ENCODE measurements at places on chromosomes 13 and 19.

DNA sequence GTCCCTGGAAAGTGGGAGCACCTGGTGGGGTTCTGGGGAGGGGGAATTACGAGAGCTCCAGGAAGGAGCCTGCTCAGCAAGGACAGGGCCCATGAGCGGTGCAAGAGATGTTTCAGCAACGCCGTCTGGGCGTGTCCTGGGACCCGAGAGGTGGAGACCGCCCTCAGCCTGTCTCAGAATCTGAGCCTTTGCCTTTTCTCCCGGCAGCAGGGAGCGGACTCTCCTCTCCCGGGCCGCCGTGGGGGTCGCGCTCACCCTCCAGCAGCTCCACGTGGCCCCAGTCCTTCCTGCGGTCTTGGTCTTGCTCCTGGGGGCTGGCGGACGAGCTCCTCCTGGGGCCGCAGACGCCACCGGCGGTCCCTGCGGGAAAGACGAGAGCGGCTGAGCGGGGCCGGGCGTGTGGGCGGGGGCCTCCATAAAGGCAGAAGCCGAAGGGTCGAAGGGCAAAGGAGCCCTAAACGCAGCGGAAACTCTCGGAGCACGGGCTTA, 714 bp downstream of the POLRMT start:
- no peak for DNase-seq

GRCh38 chr13:97567510-97568243, 133.7 kb downstream of the RAP2A start:
- DNase-seq = no peak

DNA sequence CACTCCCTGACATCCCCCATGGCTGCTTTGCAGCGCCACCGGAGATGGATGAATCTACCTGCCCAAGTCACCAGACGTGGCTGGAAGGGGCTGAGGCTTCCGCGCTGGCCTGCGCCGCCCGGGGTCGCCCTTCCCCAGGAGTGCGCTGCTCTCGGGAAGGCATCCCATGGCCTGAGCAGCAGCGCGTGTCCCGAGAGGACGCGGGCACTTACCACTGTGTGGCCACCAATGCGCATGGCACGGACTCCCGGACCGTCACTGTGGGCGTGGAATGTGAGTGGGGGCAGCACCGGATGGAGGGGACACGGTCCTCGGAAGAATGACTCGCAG, 4.6 kb downstream of the ICAM5 start:
- no peak for DNase-seq

DNA sequence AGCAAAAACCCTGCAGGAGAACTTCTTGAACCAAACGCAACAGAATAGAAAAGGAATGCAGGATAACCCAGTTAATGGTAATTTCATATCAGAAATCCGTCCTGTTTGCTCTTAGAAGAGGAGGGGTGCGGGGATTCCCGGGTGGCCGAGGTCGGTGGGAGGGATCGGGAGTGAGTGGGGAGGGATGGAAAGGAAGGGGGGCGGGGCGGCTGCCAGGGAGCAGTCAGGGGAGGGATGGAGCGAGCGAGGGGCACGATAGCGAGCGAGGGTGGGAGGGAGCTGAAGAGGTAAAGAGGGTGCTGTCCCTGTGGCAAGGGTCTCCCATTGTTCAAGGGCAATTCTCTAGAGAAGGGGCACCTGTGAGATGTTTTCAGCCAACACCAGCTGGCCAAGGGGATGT, 26.5 kb downstream of the CD177 start:
- DNase-seq = no peak

DNA sequence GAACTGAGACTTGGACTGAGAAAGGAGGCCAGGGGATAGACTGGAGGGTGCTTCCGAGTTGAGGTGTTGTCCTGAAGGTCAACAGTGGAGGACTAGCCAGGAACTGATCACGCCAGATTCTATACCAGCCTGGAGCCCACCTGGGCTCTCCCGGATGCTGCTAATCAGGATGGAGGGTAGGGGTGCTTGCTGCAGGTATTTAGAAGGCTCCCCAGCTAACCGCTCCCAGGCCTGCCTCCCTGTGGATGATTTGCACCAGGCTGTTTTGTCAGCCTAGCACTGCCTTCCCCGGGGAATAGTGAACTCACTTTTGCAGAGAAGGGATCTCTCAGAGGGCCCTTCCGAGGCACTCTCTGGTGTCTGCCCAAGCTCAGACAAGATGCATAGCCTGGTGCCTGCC, 60.5 kb upstream of the KCTD15 start:
- DNase-seq = no peak

DNA sequence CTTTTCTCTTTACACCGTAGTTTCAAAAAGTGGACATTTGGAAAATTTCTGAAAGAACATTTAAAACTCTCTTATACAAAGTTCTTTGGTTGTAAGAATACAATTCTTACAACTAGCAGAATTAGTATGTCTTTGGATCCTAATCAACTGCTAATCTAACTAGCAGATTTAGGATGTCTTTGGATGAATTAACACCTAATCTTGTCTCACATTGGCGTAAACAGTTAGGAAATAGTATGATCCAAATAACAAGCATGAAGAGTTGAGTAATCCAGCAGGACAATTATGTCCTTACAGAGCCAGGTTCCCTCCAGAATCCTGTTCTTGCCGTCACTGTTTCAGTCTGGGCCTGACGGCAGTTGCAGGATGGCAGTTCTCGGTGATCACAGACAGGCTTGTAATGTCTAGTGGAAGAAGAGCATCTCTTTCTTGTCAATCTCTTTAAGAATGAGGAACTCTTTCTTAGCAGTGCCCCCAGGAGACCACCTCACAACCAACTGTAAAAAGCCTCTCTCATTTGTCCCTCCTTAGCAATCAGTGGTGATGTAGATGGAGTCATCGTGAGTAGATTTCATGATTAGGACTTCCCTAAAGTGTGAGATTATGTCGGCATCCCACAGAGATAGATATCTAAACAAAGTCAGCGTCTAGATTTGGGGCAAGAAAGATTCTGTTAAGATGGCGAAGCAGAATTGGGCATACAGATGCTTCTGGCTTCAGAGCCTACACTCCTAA, 5.7 kb upstream of the TNFSF13B start:
- DNase-seq = no peak

DNA sequence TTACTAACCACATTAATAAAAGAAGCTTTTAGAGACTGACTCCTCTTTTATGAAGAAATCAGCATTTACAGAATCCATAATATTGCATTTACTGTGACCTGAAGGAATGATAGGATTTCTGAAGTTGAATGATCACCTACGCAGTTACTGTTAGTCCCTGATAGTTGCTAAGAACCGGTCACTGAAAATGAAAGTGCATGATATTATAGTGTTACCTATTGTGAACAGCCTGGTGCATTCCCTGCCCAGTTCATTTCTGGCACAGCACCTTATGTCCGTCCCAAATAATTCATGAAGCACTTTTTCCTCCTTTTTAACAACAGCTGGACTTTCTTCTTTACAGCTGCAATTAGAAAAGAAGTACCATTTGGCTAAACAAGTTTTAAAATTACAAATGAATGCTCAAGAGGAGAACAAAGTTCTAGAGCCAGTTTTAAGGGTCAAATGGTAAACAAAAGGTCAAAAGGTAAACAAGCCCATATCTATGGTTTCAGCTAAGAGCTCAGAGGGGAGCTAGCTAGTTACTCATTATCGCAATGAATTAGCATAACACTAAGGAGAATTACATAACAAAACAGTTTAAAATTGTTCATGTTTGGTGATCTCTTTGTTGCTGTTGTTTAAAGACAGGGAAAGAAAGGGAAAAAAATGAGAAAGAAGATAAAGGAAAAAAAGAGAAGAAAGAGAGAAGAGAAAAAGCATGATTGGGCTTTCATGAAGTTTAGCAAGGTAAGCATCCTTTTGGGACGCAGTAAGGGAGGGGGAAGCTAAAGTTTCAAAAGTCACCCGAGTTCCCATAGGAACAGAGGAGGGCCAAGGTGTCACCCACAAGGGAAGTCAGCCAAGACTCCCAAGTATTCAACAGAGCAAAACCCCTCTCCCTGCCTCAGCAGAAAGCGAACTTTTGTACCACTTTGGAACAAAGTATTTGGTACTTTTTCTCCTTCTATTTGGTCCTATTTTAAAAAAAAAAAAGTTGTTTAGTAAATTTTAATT, 50.2 kb downstream of the FLT3 start:
- DNase-seq = no peak

GRCh38 chr19:46192992-46193650, 36.4 kb upstream of the IGFL1 start:
- DNase-seq = no peak

- no peak for DNase-seq
Measured at GRCh38 chr19:14502334-14503092, 6.6 kb upstream of the GIPC1 start.

- no peak for DNase-seq
Measured at GRCh38 chr19:31100981-31101380, 248.3 kb downstream of the TSHZ3 start.

DNA sequence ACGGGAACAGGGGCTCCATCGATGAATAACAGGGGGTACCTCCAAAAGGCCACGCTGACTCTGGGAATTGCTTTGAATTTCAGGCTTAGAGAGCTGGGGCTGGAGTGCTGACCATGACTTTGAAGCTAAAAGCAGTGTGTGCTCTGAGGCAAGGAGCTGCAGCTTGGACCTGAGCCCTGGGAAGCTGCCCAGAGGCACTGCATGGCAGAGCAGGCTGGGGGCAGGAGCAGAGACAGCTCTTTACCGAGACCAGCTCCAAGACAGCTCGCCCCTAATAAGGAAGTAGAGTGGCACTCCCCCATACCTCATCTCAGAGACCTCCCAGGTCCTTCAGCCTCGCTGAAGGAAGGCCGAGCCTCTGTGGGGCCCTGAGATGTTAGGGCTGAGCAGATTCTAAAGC, 200.2 kb downstream of the COL4A1 start:
- DNase-seq = no peak

- no peak for DNase-seq
Measured at GRCh38 chr13:48896312-48896711, 79.4 kb upstream of the FNDC3A start.

DNA sequence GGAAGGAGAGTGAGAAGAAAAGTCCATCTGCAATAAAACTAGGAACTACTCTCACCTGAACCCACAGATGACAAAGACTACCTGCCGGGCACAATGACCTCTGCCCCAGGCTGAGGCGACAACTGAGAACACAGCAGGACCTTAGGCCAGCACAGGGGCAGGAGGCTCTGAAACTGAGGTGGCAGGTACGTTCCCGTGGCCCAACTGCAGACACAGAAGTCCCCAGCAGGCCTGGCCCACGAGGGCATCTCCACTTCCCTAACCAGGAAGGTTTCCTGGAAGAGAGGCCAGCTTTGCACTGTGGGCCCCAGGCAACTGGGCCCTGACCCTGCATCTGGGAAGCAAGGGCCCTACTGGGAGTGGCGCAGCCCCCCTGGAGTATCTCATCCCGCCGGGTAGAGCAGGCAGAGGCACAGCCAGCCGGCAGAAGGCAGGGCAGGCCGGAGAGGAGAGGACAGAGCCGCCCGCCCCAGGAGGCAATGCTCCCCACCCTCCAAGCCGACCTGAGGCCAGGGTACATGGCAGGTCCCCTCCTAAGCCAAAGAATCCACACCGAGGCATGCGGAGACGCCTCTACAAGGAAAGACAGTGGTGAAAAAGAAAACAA, 32.7 kb downstream of the STK24 start:
- no peak for DNase-seq

All from stimulated activated CD8-positive, alpha-beta memory T cell treated with anti-CD3 and anti-CD28 coated beads, Interleukin-12 subunit alpha, Interleukin-12 subunit beta, amount 100 ng/mL, for 1 hour (primary cell).